ENCODE measurements at places on chromosomes 4 and X. TPM values are rescaled to one million over a fixed set of nuclear protein-coding genes. Genes with fewer than 3 reads are reported as not detected.
A peak's percentile ranks its signal among the peaks of the same experiment; 100 is the strongest.

The DGAT2L6 gene
- not detected for total RNA-seq

GRCh38 chr4:133483600-133484246 is 334.6 kb downstream of the PCDH10 start:
- peak; percentile 22 for DNase-seq

DNA sequence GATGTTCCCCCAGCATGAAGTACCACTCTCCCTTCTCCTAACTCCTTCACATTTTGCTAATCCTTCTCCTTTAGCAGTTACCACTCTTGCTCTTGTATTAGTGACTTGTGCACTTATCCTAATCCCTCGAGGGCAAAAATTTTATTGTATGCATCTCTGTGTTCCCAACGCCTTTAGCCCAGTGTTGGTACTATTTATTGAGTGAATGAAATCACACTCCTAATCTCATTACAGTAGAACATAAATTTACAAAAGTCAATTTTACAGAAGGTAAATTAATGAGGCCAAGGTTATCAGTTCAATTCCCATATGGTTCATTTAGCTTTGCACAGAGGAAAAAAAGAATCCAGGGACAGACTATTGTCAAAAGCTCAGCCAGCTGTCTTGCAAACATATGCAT is 178.4 kb downstream of the NR3C2 start:
- no peak for DNase-seq

The TEX11 gene
- not detected for total RNA-seq

- no peak for DNase-seq
Observed at GRCh38 chr4:33422656-33423055, 2702.5 kb downstream of the PCDH7 start.

GRCh38 chr4:23728393-23728792 is 161.5 kb downstream of the PPARGC1A start:
- peak; percentile 100 for DNase-seq

GRCh38 chr4:37803348-37803973 is 23.0 kb upstream of the PGM2 start:
- no peak for DNase-seq

- DNase-seq, result no peak
Observed at GRCh38 chrX:156004256-156004655, 6.8 kb downstream of the IL9R start.

DNA sequence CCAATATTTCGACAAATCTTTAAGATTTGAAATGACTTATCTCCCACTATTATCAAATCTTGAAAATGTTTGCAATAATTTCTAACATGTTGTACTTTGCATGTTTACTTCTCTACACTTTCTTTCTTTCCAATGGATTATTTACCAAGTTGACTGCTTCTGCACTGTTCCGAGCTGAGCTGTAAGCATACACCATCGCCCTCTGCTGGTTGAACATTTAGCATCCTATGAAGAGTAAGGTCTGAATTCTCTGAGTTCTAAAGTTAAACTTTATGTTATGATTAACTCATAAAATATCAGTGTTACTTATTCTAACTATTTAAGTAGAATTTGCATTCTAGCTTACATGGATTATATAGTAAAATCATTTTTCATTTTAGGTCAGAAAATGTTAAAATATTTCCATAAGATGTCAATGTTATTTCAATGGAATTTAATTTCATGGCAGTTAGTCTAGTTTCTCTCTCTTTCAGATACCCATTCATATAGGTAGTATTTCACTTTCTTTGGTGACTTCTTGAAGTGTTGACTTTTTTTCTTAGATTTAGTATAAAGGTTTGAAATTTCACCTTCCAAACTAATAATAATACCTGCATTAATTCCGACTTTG is 137.4 kb downstream of the DKK2 start:
- peak; percentile 18 for DNase-seq

- DNase-seq, result no peak
Observed at GRCh38 chr4:76758996-76759395, 138.9 kb downstream of the SOWAHB start.

The COPS4 gene
- total RNA-seq, result 68.5 TPM

The KCNIP4 gene
- total RNA-seq, result 0.80 TPM
